ENCODE measurements at places on chromosomes 13 and 19. TPM values are rescaled to one million over a fixed set of nuclear protein-coding genes. Genes with fewer than 3 reads are reported as not detected.

The CTXN1 gene
- total RNA-seq = 12.7 TPM

The CAMSAP3 gene
- 5.5 TPM for total RNA-seq

The HTR2A gene
- total RNA-seq = 0.12 TPM

GRCh38 chr13:85551012-85551411, 248.2 kb downstream of the SLITRK6 start:
- H3K27ac ChIP-seq = no peak overlapping the region
- no peaks in the 10 kb centered on the region for H3K27me3 ChIP-seq
- H3K4me1 ChIP-seq = no peaks in the 10 kb centered on the region
- no peak for DNase-seq
- no peaks in the 10 kb centered on the region for H3K36me3 ChIP-seq
- H3K4me3 ChIP-seq = no peak overlapping the region

DNA sequence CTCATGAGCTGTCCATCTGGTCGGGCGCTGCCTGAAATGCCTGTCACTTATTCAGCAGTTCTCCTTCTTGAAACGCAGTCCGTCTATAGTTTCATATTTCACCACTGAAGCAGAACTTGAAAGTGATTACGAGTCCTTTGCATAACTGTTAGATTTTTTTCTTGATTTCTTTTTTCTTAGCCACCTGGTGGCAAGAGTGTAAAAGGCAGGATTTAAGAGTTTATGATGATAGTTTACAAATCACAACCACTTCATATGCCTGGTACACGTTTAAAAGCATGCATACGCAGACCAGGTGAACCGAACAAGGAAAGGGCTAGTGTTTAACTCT, 45.8 kb downstream of the GGACT start:
- H3K4me1 ChIP-seq = peaks cover 7% of the 10 kb centered on the region
- no peak overlapping the region for H3K4me3 ChIP-seq
- H3K27me3 ChIP-seq = no peaks in the 10 kb centered on the region
- no peak for DNase-seq
- H3K36me3 ChIP-seq = no peaks in the 10 kb centered on the region

DNA sequence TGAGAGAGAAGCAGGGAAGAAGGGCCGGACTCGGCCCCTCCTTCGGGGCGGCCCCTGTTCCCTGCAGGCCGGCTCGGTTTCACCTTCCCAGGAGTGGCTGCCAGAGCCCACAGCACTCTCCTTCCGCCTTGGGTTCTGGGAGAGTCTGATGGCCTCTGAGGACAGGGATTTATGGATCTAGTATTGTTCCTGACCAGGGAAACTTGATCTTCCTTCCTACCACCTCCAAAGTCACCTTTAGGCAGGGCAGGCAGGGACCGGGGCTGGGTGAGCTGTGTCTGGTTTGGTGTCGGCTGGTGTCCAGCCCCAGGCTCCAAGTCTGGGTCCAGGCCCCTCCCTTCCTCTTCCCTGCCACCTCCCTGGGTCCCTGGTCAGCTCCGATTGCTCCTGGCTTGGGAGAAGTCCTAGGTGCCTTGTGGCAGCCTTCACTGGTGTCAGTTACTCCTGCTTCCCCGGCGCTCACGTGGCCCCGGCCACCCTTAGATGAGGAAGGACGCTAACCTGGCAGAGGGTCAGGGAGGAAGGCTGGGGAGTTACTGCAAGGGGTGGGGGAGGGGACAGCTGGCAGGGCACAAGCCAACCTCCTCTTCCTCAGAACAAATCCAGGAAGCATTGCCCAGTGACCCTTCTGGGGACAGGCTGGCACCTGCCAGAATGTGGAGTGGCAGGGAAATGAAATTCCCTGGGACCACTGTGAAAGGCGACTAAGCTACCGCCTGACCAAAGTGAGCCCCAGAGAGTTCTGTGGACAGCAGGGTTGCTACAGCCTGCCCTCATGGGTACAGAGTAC, 18.8 kb downstream of the RFX1 start:
- no peak overlapping the region for H3K4me3 ChIP-seq
- no peaks in the 10 kb centered on the region for H3K27me3 ChIP-seq
- no peaks in the 10 kb centered on the region for H3K36me3 ChIP-seq
- H3K27ac ChIP-seq = no peak overlapping the region

GRCh38 chr19:36573895-36574720, 1.0 kb upstream of the ZNF529 start:
- peak overlapping the region; percentile 85 for H3K4me3 ChIP-seq
- no peak for DNase-seq
- no peaks in the 10 kb centered on the region for H3K27me3 ChIP-seq
- H3K4me1 ChIP-seq = peaks cover 2% of the 10 kb centered on the region
- H3K36me3 ChIP-seq = no peaks in the 10 kb centered on the region

GRCh38 chr19:35063940-35064818, 22.7 kb downstream of the HPN start:
- H3K27me3 ChIP-seq = no peaks in the 10 kb centered on the region
- H3K4me1 ChIP-seq = no peaks in the 10 kb centered on the region
- no peaks in the 10 kb centered on the region for H3K36me3 ChIP-seq
- H3K27ac ChIP-seq = no peak overlapping the region
- no peak overlapping the region for H3K4me3 ChIP-seq

- H3K27me3 ChIP-seq = no peaks in the 10 kb centered on the region
- DNase-seq = no peak
- H3K27ac ChIP-seq = no peak overlapping the region
- no peak overlapping the region for H3K4me3 ChIP-seq
- H3K36me3 ChIP-seq = no peaks in the 10 kb centered on the region
Measured at GRCh38 chr19:40754611-40755247, 3.7 kb downstream of the SNRPA start.

DNA sequence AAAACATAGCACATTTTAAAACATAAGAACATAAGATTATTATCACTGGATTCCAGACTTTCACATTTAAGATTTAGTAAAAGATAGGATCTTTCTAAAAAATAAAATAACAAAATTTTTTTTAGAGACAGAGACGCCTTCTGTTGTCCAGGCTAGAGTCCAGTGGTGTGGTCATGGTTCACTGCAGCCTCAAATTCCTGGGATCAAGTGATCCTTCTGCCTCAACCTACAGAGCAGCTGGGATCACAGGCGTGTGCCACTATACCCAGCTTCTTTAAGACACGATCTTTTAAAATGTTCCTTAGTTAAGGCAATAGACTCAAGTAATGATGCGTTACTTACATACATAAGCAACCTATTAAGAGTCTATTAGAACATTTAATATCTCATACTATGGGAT, 32.7 kb downstream of the ALG5 start:
- no peak overlapping the region for H3K4me3 ChIP-seq
- no peaks in the 10 kb centered on the region for H3K36me3 ChIP-seq
- no peak for DNase-seq
- H3K4me1 ChIP-seq = no peaks in the 10 kb centered on the region
- H3K27ac ChIP-seq = no peak overlapping the region
- H3K27me3 ChIP-seq = no peaks in the 10 kb centered on the region

DNA sequence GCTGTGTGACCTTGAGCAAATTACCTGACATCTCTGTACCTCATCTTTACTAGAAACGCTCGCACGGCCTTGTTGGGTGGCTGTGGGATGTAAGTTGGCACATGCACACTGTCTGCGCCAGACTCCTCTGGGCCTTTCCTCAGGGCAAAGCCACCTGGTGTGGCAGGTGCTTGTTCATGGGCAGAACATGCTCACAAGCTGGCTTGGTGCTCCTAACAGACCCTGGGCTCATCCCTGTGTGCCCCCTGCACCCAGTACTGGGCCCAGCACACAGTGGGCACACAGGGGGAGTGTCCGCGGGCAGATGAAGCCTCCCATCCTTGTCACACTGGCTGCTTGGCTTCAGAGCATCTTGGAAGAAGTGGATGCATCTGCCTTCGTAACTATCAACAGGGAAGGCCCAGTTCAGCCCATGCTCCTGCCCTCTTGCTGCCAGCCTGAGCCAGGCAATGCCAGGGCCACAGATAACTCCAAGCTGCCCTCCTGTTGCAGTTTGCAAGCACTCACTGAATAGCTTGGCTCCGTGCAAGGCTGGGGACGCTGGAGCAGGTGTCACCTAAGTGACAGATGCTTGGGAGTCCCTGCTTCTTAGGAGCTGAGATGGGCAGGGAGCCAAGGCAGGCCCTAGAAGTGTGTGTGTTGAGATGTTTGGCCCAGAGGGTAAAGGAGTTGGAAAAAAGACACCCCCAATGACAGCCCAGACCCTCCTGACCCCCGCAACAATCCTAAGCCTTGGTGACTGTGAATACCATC, 123.9 kb downstream of the TUBA3C start:
- H3K27ac ChIP-seq = no peak overlapping the region
- no peak overlapping the region for H3K4me3 ChIP-seq
- H3K36me3 ChIP-seq = no peaks in the 10 kb centered on the region
- no peaks in the 10 kb centered on the region for H3K27me3 ChIP-seq
- DNase-seq = no peak

GRCh38 chr19:7326105-7326877, 22.4 kb upstream of the ARHGEF18 start:
- no peaks in the 10 kb centered on the region for H3K36me3 ChIP-seq
- no peak for DNase-seq
- no peak overlapping the region for H3K27ac ChIP-seq
- H3K4me1 ChIP-seq = peaks cover 2% of the 10 kb centered on the region
- H3K4me3 ChIP-seq = no peak overlapping the region
- no peaks in the 10 kb centered on the region for H3K27me3 ChIP-seq

- H3K4me1 ChIP-seq = peaks cover 27% of the 10 kb centered on the region
- H3K27me3 ChIP-seq = no peaks in the 10 kb centered on the region
- H3K27ac ChIP-seq = peak overlapping the region; percentile 93
- H3K4me3 ChIP-seq = peak overlapping the region; percentile 73
- no peak for DNase-seq
- H3K36me3 ChIP-seq = no peaks in the 10 kb centered on the region
Measured at GRCh38 chr19:1172353-1173158, 1.5 kb downstream of the SBNO2 start.

DNA sequence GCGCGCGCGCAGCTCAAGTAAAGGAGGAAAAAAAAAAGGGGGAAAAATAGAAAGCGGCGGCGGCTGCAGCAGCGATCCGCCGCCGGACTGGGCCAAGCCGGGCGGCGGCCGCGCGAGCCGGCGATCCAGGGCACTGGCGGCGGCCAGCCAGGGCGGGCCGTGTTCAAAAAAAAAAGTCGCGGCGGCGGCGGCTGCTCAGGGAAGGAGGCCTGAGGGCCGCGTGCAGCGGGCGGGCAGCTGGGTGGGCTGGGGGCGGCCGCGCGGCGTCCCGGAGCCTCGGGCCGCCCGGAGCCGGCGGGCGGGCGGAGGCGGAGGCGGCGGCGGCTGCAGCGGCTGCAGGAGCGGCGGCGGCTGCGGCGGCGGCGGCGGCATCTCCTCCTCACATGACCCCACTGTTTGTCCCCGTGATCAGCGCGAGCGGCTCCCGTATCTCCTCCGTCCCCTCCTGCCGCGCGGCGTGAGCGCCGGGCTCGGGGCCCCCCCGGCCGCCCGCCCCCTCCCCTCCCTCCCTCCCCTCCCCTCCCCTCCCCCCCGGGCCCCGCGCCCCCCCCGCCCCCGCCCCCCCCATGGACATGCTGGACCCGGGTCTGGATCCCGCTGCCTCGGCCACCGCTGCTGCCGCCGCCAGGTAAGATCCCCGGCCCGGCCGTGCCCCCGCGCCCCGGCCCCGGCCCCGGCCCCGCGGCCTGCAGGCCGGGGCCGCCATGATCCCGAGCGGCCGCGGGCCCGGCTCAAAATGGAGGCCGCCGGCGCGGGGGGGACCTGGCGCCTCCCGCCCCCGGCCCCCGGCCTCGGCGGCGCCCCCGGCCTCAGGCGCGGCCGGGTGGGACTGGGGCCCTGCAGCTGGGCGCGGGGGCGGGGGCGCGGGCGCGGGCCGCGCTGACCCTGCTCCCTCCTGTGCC, at the start of gene USF2:
TSS of gene USF2 (plus strand) at position 427 of the 902 bp plus-strand sequence. CDS start at position 567, 140 bp downstream.
- peak within 1 kb of the TSS; percentile 73 for H3K4me3 ChIP-seq
- H3K36me3 ChIP-seq = no peaks in the 10 kb centered on the region
- H3K4me1 ChIP-seq = peaks cover 11% of the 10 kb centered on the region
- peak within 1 kb of the TSS; percentile 94 for H3K27ac ChIP-seq
- no peaks in the 10 kb centered on the region for H3K27me3 ChIP-seq
- peak; percentile 77 for DNase-seq

DNA sequence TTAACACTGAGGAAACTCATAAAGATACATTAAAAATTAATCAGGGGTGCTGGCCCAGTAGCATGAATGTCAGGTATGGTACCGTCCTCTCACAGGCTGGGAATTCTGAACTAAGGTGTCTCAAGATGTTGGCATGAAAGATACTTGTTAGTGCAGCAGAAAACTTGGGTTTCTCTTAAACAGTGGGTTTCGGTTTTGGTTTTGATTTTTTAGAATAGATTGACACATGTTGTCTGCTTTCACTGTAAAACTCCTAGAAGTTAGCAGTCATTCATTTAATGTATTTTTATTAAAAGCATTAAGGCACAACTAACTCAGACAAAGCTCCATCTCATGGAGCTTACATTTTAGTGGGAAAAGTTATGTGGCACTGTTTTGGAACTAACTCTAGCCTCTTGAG, 3.5 kb upstream of the OBI1 start:
- H3K36me3 ChIP-seq = no peaks in the 10 kb centered on the region
- no peak for DNase-seq
- peaks cover 6% of the 10 kb centered on the region for H3K4me1 ChIP-seq

DNA sequence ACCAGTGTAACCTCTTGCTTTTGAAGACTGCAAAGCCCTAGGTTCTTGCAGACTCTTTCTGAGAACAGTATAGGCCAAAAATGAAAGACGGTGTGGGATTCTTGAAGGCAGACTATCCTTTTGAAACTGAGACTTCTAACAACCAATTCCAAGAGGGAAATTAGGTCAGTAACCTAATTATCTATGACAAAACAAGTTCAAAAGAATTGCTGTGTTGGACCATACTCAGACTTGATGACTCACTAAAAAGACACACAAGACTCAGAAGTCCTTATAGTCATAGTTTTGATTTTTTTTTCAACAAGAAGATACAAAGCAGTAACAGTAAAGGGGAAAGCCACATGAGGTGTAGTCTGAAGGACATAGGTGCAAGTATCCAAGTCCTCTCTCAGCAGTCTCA, 624.0 kb upstream of the GPC6 start:
- no peaks in the 10 kb centered on the region for H3K27me3 ChIP-seq
- no peak overlapping the region for H3K27ac ChIP-seq
- H3K4me1 ChIP-seq = no peaks in the 10 kb centered on the region
- no peak for DNase-seq

- H3K4me1 ChIP-seq = peaks cover 3% of the 10 kb centered on the region
- H3K4me3 ChIP-seq = no peak overlapping the region
- H3K27me3 ChIP-seq = no peaks in the 10 kb centered on the region
- no peaks in the 10 kb centered on the region for H3K36me3 ChIP-seq
- DNase-seq = no peak
Measured at GRCh38 chr13:46895381-46895780, 1.5 kb downstream of the HTR2A start.

DNA sequence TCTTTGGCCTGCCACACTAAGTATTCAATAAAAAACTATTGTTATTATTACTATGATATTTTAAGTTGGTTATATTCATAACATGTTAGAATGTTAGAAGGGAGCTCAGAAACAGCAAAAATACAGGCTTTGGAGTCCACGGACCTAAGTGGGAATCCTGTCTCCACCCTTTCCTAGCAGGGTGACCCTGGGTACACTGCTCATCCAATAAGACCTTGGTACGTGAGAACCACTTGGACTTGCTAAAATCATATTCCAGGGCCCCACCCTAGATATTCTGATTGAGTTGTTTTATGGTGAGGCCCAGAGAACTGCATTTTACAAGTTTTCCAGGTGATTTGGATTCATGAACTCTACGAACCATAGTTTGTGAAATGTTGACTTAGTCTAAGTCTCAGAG, 47.4 kb upstream of the KL start:
- H3K27me3 ChIP-seq = no peaks in the 10 kb centered on the region
- no peaks in the 10 kb centered on the region for H3K36me3 ChIP-seq
- no peak overlapping the region for H3K4me3 ChIP-seq
- no peak for DNase-seq
- H3K27ac ChIP-seq = no peak overlapping the region
- no peaks in the 10 kb centered on the region for H3K4me1 ChIP-seq

Data from ovary (tissue), 10 donors.